ENCODE measurements at places on chromosomes 7 and 10. TPM values are rescaled to one million over a fixed set of nuclear protein-coding genes. Genes with fewer than 3 reads are reported as not detected.

Gene AGR2
- total RNA-seq: 18.6 TPM

Gene CALHM3
- total RNA-seq: not detected

Gene MYOF
- total RNA-seq: 268 TPM

- DNase-seq: no peak
Measured at GRCh38 chr10:51421853-51422252, 277.5 kb downstream of the CSTF2T start.

GRCh38 chr10:133611079-133611478 lies 15.5 kb downstream of the FRG2B start:
- no peak for DNase-seq

GRCh38 chr10:103238506-103239252 lies 7.0 kb upstream of the RPEL1 start:
- peak; percentile 57 for DNase-seq

DNA sequence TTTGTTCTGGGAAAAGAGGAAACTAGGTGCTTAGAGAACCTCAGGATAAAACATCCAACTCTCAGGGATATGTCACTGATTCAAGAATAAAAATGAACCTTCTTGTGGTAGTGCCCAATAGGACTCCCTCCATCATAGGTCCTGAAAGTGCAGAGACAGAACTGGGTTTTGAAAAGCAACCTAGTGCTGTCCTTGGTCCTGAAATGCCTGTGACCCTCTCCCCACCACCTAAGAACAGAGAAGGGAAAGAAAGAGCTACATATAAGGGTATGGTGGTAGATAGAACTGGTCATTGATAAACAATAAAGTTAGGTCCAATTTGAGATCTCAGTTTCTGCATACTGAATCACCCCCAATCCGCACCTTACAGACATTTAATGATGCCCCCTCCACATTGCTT lies 953.3 kb downstream of the XPNPEP1 start:
- DNase-seq: peak; percentile 23

- DNase-seq: peak; percentile 100
Measured at GRCh38 chr10:70378122-70378521, 4.3 kb downstream of the LRRC20 start.

DNA sequence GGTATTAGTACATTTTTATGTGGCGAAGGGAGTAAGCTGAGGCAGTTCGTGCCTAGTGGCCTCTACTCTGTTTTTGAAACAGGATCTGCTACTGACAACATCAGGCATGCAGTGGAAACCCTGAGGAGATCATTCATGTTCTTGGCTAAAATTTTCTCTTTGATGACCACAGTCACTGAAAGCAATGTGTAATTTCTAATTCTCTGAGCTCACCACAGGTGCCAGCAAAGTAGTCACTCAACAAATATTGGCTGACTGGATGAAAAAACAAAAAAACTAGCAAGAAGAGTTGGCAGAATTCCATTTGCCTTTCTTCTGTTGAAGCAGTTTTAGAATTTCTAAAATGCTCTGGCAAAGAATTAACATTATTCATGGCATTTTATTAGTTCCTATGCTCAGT lies 176.5 kb upstream of the KCTD7 start:
- DNase-seq: no peak

GRCh38 chr10:17838080-17838648 lies 29.0 kb downstream of the MRC1 start:
- no peak for DNase-seq

Measured in renal cortical epithelial cell (primary cell).